ENCODE measurements at places on chromosomes 12 and 14.

- DNase-seq = peak; percentile 9
Observed at GRCh38 chr12:50699940-50700339, 64.0 kb upstream of the ATF1 start.

DNA sequence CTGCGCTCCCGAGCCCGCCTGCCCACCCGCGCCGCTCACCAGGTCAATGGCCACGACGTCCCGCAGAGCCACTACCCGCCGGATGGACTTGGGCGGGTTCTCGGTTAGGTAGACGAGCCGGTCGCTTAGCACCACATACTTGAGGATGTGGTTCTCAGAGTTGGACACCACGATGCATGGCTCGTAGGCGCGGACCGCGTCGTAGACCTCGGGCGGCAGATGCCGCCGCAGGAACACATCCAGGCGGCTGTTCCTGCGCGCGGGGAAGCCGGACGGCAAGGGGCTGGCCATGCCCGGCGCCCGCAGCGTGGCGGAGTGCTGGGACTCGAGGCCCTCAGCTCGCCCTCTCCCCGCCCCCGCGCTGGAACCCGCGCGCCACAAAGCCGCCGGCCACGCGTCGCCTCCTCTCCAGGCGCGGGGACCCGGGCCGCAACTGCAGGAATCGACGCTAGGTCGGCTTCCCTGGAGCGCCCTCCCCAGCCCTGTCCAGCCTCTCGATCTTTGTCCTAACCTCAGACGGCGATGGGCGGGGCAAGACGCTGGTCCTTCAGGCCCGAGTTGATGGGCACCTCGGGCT lies at the start of gene C12orf56:
C12orf56 (minus strand) TSS at position 484 of the 577 bp plus-strand sequence; CDS start at position 291, 193 bp downstream.
- no peak for DNase-seq

- no peak for DNase-seq
Observed at GRCh38 chr12:94553130-94553519, 93.5 kb upstream of the CEP83 start.

- no peak for DNase-seq
Observed at GRCh38 chr12:120677765-120678473, 9.0 kb upstream of the MLEC start.

DNA sequence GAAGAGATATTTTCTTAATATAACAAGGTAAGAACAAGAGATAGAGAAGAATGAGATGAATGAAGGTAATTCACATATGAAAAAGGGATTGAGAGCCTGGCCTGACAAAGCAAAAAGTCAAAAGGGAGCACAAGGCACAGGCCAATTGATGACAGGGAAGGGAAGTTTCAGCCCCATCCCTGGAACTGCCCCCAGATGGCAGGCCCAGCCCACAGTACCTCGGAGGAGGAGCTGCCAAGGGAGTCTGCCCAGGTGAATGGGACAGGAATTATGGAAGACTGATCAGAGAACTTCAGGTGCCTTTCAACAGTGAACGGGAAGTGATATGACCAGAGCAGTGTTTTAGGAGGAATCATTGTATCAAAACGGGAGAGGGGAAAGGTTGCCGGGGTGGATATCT lies 15.7 kb downstream of the SNRPF start:
- no peak for DNase-seq

GRCh38 chr14:104681689-104682074 lies 7.7 kb upstream of the INF2 start:
- DNase-seq = no peak

DNA sequence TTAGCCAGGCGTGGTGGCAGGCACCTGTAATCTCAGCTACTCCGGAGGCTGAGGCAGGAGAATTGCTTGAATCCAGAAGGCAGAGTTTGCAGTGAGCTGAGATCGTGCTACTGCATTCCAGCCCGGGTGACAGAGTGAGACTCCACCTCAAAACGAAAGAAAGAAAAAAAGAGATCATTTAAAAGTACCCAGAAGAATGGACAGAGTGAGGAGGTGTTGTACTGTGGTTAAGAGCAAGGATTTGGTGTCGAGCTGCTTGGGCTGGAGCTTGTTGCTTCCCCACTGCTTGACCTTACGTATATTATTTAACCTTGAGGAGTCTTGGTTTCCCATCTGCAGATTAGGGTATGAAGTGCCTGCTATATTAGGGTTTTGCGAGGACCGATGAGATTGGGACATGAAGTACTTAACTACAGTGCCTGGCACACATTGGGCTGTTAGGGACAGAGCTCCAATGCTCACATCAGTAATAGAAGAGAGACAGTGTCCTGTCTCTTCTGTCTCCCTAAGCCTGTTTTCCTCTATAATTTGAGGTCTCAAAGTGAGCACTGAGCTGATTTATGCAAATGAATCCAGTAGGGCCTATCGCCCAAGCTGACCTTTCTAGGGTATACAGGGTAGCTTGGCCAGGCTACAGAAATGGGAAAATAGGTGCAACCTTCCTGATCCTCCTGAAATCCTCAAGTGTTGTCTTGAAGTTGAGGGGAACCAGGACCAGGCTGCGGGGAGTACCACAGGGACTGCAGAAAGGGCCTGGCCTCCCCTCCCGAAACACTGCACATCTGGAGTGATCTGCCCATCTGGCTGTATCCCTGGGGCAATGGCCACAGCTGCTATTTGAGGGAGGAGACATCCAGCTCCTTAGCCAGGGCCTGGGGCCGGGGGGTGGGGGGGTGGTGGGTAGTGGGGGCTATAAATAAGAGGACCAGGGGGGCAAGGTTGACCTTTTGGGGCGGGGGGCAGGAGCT lies 8.6 kb upstream of the HDAC7 start:
- no peak for DNase-seq

- DNase-seq = no peak
Observed at GRCh38 chr12:76266797-76267196, 81.4 kb downstream of the BBS10 start.

DNA sequence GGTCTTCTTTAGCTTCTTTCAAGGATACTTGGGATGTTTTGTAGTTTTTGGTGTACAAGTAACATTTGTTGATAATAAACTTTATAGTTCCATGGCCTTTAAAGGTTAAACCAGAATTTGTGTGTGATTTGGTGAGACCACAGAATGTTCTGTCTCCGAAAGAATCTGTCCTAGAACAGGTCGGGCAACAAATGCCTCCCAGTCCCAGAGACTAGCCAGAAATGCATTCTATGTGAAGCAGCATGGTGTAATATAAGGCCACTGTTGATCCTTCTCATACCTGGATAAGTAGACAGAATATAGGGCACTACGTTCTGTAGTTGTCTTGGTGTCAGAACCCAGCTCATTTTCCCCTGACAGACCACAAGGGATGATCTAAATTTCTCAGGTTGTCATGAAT lies 10.0 kb downstream of the STYK1 start:
- DNase-seq = no peak

GRCh38 chr12:121390856-121391255 lies 9.1 kb upstream of the RNF34 start:
- no peak for DNase-seq

DNA sequence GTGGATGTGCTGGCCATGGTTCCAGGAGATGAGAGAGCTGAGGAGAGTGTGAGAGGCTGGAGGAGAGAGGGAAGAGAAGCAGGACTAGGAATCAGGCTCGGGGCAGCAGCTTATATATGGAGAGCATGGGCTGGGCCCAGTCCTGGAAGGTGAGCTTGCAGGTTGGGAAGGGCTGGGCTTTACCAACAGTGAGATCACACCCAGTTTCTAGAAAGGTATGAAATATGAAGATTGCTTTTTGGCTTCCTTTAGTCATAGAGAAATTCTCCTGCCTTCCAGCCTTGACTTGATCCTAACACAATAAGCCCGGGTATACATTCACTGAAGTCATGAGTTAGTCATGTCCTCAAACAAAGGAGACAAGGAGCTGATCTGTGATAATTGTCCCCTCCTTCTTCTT lies at the start of gene KRT6A:
KRT6A (minus strand) TSS at position 86 of the 400 bp plus-strand sequence; CDS start at position 17, 69 bp downstream.
- no peak for DNase-seq

- DNase-seq = no peak
Observed at GRCh38 chr12:58026897-58027891, 85.8 kb downstream of the ATP23 start.

GRCh38 chr12:67483871-67484554 lies 164.5 kb upstream of the DYRK2 start:
- no peak for DNase-seq

- no peak for DNase-seq
Observed at GRCh38 chr12:122992386-122992785, 11.9 kb downstream of the ARL6IP4 start.

GRCh38 chr12:24993793-24994192 lies 44.9 kb upstream of the BCAT1 start:
- no peak for DNase-seq

- DNase-seq = no peak
Observed at GRCh38 chr14:29220072-29220471, 453.5 kb downstream of the FOXG1 start.

- DNase-seq = peak; percentile 88
Observed at GRCh38 chr12:104288635-104289274, 14.8 kb upstream of the EID3 start.

DNA sequence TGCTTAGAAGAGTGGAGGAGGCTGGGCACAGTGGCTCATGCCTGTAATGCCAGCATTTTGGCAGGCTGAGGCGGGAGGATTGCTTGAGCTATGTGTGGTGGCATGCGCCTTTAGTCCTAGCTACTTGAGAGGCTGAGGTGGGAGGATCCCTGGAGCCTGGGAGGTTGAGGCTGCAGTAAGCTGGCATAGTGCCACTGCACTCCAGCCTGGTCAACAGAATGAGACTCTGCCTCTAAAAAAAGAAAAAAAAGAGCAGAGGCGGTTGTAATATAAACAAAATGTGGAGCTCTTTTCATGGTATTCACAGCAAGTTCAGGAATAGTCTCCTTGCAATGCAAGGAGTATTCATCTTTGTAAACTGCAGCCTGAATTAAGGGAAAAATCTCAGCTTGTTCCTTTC lies 27.2 kb downstream of the ARID2 start:
- DNase-seq = no peak

GRCh38 chr12:2683283-2684025 lies 111.3 kb upstream of the FKBP4 start:
- no peak for DNase-seq

- no peak for DNase-seq
Observed at GRCh38 chr12:49037111-49037946, 18.8 kb upstream of the PRKAG1 start.
